ENCODE measurements at places on chromosomes 7 and 10.

GRCh38 chr10:96606946-96607345 lies 20.1 kb upstream of the TM9SF3 start:
- DNase-seq = no peak

DNA sequence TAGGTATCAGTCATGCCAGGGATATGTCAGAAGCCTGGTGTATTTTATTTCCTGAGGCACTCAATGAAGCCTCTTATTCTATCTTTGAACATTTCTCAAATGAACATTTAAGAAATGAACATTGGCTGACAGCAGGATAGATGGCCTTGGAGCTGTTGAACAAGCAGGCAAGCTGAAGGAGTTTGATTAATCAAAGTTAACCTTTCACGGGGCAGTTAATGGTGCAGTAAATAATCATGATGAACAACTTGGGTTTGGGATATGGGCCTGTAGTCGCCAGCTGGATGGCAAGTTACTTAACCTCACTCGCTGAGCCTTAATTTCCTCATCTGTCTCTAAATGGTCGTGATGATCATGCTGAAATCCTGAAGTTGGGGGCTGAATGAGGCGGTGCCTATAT lies 333.0 kb downstream of the SFMBT2 start:
- DNase-seq = no peak

- DNase-seq = no peak
Measured at GRCh38 chr7:128909625-128910568, 612 bp downstream of the KCP start.

- no peak for DNase-seq
Measured at GRCh38 chr10:11255796-11256444, 238.2 kb downstream of the CELF2 start.

GRCh38 chr7:81600608-81601007 lies 169.2 kb downstream of the HGF start:
- DNase-seq = no peak

- DNase-seq = no peak
Measured at GRCh38 chr10:36412942-36413341, 712.5 kb upstream of the ANKRD30A start.

DNA sequence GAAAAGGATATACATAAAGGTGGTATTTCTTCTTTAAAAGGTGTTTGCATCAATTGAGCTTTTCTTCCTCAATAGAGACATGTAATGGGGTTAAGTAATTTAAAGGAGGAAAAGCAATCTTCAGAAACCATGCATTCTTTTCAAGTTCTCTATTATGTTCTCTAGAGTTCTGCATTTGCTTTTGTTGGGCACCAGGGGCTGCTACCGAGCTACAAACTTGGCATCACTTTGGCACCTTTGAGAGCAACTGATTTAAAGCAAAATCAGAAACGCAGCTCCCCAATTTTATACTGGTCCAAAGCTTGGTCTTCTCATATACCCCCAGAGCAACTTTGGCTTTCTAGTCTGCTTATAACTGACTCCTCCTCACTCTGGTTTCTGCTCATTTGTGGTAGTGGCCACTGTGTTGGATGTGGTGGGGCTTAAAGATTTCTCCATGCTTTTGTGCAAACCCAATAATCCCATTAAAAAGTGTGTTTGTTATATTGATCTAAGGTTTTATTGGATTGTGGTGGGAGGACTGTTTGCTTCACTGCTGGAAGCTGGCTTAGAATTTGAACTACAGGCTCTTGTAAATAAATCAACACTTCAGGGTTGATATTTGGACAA lies 712.1 kb downstream of the PHTF2 start:
- peak; percentile 23 for DNase-seq

DNA sequence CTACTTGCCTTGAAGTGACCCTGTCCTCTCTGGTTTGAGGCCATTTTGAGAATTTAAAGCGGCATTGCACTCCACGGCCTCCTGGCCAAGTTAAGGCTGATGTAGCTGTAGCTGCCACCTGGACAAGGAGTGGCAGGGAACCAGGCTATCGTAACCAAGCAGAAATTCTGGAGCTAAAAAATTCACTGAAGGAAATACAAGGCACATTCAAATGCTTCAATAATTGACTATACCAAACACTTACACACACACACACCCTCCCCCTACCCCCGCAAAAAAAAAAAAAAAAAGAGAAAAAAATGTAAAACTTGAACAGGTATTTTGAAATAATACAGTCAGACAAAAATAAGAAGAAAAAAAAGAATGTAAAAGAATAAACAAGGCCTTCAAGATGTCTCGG lies 409.0 kb upstream of the SEMA3A start:
- no peak for DNase-seq

DNA sequence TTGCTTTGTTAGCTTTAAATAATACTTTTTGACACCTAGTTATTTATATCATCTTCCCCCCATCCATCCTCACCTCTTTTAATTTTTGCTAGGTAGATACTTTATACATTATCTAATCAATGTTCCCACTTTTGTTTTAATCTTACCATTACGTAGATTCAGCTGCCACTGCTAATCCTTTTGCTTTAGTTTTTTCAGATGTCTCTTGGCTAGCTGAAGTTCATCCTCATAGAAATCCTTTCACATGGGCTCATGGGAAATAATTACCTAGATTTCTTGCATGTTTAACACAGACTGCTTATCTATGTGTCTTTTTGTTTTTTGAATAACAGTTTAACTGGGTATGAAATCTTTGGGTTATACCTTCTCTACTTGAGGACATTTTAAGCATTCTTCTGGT lies 60.1 kb downstream of the ZNRF2 start:
- no peak for DNase-seq

DNA sequence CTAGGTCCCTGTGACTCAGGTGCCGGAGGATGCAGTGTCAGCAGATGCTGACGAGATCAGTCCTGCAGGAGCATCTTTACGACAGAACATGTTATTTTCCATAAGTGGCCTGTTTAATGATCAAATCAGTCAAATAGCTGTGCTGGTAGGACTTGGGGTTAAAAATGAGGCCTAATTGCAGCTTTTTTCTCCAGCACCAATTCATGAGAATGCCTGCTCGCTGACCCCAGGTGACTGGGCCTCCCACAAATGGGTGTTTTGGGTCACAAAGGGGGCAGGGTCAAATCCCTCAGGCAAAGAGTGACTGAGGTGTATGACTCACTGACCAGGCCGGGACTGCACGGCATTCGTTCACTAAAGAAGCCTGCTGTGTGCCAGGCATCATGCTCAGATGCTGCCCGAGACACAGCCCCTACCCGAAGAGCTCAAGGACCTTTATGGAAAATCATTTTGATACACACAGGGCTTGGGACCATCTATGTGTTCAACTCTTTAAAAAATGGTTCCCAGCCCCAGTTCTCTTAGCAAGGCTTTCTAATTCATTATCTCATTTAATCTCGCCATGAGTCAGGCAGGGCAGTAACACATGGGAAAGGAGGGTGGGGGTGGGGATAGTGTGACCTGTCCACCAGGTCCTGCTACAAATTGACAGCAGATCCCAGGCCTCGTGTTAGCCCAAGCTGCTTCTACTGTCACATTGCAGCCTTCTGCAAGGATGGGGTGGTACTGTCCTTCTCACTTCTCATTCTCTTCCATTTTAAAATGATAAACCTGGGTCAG lies 21.1 kb downstream of the ZNF775 start:
- no peak for DNase-seq

DNA sequence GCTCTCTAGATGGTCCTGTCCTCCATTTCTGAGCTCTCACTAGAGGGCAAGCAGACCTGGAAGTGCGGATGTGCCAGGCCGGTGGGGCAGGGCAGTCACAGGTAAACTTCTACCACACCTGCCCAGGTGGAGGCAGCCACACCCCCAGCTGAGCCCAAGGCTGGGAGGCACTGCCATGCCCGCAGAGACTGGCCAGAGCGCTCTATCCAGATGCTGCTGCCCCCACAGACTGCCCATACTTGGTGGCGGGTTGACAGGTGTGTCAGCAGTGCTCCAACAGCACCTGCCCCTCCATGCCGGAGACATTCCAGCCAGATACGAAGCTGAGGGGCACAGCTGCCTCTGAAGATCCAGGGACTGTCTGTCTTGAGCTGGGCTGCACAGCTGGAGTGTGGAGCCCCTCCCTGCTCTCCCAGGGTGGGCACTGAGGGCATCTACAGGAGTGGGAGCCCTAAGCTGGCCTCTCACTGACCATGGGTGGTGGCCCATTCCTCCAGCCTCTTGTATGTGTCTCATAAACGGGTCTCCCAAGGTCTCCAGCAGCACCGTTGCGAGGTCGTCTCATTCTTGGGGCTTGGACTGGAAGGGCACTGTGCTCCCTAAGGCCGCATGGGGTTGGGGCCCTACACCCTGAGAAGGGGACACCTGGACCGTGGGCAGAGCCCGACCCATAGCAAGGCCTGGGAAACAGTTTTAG lies 38.2 kb upstream of the PPIF start:
- DNase-seq = no peak

- no peak for DNase-seq
Measured at GRCh38 chr7:71096351-71096750, 35.6 kb upstream of the GALNT17 start.

- DNase-seq = no peak
Measured at GRCh38 chr10:20713420-20713819, 183.7 kb downstream of the NEBL start.

- no peak for DNase-seq
Measured at GRCh38 chr7:47954231-47954911, 6.1 kb upstream of the PKD1L1 start.

GRCh38 chr10:132708441-132708840 lies 77.5 kb downstream of the NKX6-2 start:
- DNase-seq = no peak

GRCh38 chr7:110386913-110387312 lies 704.0 kb upstream of the LRRN3 start:
- no peak for DNase-seq

GRCh38 chr7:19404912-19405329 lies 259.7 kb upstream of the FERD3L start:
- peak; percentile 96 for DNase-seq

GRCh38 chr7:1969459-1970284 lies 263.1 kb downstream of the MAD1L1 start:
- DNase-seq = no peak

DNA sequence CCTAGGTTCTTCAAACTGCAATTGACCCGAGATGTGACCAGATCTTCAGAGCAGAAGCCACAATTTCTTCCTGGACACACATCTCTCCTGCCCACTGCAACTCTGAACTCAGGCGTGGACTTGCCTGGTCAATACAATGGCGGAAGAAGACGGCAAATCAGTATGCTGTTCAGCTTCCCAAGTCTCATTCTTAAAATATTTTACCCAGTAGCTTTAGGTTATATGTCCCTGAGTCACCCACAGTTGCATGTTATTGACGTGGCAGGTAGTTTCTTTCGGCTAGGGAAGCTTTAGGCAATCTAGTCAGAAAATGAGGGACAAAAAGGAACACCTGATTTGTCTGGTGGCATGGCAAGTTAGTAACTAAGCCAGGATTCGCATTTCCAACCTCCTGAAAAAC lies 22.5 kb downstream of the CEP41 start:
- no peak for DNase-seq

DNA sequence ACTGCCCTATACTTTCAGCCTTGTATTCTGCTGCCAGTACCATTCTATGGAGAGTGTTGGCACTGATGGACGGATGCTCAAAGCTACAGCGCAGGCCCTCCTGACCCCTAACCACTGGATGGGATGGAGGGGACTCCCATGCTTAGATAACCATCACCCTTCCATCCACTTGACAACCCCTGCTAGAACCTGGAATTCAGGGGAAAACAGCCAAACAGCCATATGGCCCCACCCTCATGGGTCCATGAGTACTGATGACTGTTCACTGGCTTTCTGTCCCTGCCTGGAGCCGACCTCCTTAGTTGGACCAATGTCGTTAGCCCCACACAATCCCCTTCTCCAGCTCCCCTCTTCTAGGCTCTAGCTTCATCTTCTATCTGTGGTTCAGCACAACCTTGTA lies 16.2 kb downstream of the DUSP5 start:
- no peak for DNase-seq

DNA sequence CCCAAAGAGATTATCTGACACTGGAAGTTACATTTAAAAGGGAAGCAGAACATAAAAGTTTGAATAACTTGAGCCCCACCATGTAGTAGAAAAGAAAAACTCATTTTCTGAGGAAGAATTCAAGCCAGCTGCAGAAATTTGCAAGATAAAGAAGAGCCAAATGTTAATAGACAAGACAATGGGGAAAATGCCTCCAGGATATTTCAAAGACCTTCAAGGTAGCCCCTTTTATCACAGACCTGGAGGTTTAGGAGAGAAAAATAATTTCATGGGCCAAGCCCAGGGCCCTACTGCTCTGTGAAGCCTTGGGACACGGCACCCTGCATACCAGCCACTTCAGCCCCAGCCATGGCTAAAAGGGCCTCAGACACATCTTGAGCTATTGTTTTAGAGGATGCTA lies 18.4 kb upstream of the AKR1C1 start:
- DNase-seq = no peak

DNA sequence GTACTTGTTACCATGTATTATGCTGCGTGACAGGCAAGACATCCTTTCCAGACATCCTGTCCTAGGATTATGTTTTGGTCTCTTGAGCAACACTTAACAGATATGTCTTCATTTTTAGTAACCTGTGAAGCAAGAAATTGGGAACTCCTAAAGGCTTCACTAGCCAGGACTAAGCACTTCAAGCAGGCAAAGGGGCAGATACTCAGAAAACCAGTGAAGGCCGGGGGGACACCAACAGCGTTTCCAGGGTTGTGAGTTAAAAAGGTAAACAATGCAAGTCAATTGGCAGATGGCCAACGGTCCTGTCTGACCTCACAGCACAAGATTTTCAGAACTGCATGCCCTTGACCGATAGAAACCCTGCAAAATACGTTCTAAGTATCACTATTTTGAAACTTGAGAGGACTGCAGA lies 77.6 kb upstream of the SFMBT2 start:
- DNase-seq = no peak

DNA sequence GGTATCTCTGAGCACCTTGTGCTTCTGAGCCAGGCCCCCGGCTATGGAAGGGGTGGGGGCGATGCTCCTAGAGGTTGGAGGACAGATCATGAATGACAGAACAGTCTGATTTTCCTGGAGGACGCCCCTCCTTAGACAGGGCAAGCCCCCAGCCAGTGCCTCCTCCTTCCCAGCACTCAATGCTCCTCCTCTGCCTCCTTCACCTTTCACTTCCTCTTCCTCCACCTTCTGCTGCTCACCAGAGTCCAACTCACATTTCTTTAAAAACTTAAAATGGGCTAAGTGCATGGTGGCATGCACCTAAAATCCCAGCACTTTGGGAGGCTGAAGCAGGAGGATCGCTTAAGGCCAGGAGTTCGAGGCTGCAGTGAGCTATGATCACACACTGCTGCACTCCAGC lies 71.1 kb upstream of the CUX1 start:
- no peak for DNase-seq

DNA sequence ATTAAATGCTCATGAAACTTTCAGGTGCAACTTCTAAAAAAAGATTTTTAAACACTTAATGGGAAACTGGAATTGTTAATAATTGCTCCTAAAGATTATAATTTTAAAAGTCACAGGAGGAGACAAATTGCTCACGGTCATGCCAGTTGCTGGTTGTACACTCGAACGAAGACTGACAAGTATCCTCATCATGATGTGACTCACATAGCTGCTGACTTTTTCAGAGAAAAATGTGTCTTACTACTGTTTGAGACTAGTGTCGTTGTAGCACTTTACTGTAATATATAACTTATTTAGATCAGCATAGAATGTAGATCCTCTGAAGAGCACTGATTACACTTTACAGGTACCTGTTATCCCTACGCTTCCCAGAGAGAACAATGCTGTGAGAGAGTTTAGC lies 79.3 kb downstream of the ITGB8 start:
- DNase-seq = no peak

All from fibroblast of skin of left biceps (primary cell).